Suprapubic skin (tissue), 4 donors: ENCODE measurements at places on chromosomes 4 and X.

- H3K4me3 ChIP-seq: no peak overlapping the region
- no peaks in the 10 kb centered on the region for H3K36me3 ChIP-seq
- no peak for DNase-seq
- H3K27me3 ChIP-seq: no peaks in the 10 kb centered on the region
These were observed 82.3 kb upstream of the MXRA5 start for GRCh38 chrX:3428792-3429191.

DNA sequence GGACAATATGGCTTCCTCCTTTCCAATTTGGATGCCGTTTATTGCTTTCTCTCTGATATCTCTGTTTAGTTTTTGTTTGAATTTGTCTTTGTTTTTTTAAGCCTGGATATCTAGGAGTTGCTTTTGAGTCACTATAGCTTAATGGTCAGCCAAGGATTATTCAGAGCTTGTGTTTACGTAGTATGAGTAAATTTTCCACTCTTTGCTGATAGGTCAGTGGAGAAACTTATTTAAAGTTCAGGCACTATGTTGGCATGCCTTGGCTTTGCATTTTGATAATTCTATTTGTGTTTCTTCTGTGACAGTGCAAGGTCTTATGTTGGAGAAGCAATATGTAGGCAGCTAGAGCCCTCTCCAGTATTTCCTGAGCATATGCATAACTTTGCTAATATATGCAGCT is 315.2 kb downstream of the GRID2 start:
- no peaks in the 10 kb centered on the region for H3K27me3 ChIP-seq
- H3K4me1 ChIP-seq: no peaks in the 10 kb centered on the region
- H3K36me3 ChIP-seq: no peaks in the 10 kb centered on the region
- no peak overlapping the region for H3K4me3 ChIP-seq

GRCh38 chrX:150610043-150610442 is 41.6 kb downstream of the MTM1 start:
- H3K36me3 ChIP-seq: peaks cover 4% of the 10 kb centered on the region
- H3K27ac ChIP-seq: no peak overlapping the region
- no peaks in the 10 kb centered on the region for H3K4me1 ChIP-seq
- no peak overlapping the region for H3K4me3 ChIP-seq

- peaks cover 19% of the 10 kb centered on the region for H3K4me1 ChIP-seq
- H3K4me3 ChIP-seq: no peak overlapping the region
- H3K36me3 ChIP-seq: no peaks in the 10 kb centered on the region
These were observed 2.8 kb upstream of the LGI2 start for GRCh38 chr4:25033526-25033925.

GRCh38 chr4:57039345-57039744 is 60.6 kb downstream of the POLR2B start:
- H3K36me3 ChIP-seq: no peaks in the 10 kb centered on the region
- H3K27ac ChIP-seq: no peak overlapping the region
- H3K4me3 ChIP-seq: no peak overlapping the region
- no peaks in the 10 kb centered on the region for H3K27me3 ChIP-seq
- no peak for DNase-seq

GRCh38 chr4:15349531-15349935 is 78.3 kb upstream of the C1QTNF7 start:
- H3K27me3 ChIP-seq: no peaks in the 10 kb centered on the region
- no peak for DNase-seq
- H3K4me1 ChIP-seq: peaks cover 18% of the 10 kb centered on the region
- no peak overlapping the region for H3K4me3 ChIP-seq
- no peaks in the 10 kb centered on the region for H3K36me3 ChIP-seq

DNA sequence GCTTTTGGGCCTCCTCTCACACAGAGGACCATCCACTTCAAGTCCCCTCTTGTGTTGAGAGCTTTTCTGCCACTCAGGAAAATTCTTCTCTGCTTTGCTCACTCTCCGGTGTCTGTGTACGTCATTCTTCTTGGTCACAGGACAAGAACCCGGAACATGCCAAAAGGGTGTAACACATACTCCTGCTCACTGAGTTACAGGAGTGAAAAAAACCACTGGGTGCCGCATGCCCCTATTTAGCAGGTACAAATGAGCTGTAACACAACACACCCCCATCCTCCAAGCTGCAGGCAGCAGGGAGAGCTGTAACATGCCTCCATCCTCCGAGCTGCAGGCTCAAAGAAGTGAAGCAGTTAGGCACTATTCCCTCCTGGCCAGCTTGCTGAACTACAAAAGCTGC is 13.0 kb upstream of the CXCL2 start:
- DNase-seq: peak; percentile 70
- no peak overlapping the region for H3K4me3 ChIP-seq
- H3K4me1 ChIP-seq: peaks cover 53% of the 10 kb centered on the region
- no peaks in the 10 kb centered on the region for H3K36me3 ChIP-seq
- no peak overlapping the region for H3K27ac ChIP-seq

- no peaks in the 10 kb centered on the region for H3K36me3 ChIP-seq
- no peak overlapping the region for H3K27ac ChIP-seq
- H3K27me3 ChIP-seq: peaks cover 21% of the 10 kb centered on the region
- no peak overlapping the region for H3K4me3 ChIP-seq
- no peak for DNase-seq
- no peaks in the 10 kb centered on the region for H3K4me1 ChIP-seq
These were observed 138.1 kb downstream of the CPZ start for GRCh38 chr4:8730681-8731080.

GRCh38 chr4:41622787-41623186 is 84.8 kb downstream of the LIMCH1 start:
- no peaks in the 10 kb centered on the region for H3K36me3 ChIP-seq
- H3K27ac ChIP-seq: no peak overlapping the region
- no peak for DNase-seq
- no peaks in the 10 kb centered on the region for H3K4me1 ChIP-seq

DNA sequence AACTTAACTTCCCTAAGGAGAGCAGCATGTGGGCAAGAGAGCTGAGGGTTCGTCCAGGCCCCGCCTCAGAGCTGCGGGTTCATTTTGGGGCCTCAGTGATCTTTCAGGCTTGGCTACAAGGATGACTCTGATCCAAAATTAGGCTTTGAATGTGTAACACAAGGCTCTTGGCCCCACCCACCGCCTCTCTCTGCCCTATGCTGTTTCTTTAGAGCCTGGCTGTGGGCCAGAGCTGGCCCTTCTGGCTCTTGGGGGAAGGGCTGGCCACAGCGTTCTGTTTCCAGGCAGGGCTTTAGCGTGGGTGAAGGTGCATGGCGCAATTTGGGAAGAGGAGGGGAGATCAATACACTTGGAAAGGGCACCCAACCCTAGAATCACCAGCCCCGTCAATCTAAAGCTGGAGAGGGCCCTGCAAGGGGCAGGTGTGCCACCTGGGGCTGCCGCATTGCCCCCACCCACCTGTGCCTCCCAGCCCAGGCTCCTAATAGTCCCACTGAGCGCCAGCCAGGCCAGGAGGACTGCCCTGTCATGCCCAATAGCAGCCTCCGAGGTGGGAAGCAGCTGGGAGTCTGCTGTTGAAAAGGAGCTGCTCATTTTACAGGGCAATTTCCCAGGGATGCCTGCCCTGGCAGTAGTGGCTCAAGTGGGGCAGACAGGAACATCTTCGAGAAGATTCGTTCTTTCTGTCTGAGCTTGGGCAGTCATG is 84.5 kb upstream of the MAML3 start:
- DNase-seq: peak; percentile 91
- peaks cover 41% of the 10 kb centered on the region for H3K4me1 ChIP-seq
- peak overlapping the region; percentile 84 for H3K27ac ChIP-seq
- H3K36me3 ChIP-seq: no peaks in the 10 kb centered on the region
- no peaks in the 10 kb centered on the region for H3K27me3 ChIP-seq

- H3K36me3 ChIP-seq: no peaks in the 10 kb centered on the region
- no peak for DNase-seq
- H3K27ac ChIP-seq: no peak overlapping the region
- no peak overlapping the region for H3K4me3 ChIP-seq
These were observed 75.3 kb downstream of the NAP1L3 start for GRCh38 chrX:93598076-93598475.
